ENCODE measurements at places on chromosomes 16 and 17.
A peak's percentile ranks its signal among the peaks of the same experiment; 100 is the strongest.

DNA sequence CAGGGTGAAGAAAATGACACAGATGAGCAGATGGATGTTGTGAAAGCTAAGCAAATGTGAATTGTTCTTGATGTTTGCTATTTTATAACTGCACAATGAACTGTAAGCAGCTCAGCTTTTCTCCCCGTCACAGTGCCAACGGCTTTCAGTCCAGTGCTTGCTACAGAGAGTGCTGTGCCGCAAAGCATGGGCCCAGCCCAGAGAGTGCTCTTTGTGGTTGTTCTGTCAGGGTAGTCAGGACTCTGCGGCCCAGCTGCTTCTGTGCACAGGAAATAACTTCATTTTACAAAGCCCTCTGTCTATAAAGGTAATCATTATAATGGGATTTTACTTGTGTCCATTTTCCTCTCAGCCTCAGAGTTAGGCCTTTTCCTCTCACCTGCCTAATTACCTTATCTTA is 39.1 kb downstream of the CDRT15 start:
- no peak for DNase-seq

DNA sequence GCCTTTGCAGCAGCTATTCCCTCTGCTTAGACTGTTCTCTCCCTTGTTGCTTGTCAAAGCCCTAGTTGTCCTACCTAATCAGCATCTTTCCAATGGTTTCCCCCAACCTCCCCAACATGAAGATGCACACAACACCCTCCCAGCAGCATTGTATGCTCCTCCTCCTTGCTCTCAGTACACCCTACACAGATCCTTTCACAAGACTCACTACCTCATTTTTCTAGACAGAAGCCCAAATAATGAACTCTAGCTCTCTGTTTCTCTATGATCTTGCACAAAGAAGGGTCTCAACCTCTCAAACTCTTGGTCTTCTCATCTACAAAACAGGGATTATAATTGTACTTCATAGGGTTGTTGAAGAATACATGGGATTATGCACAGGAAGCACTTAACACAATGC is 19.4 kb downstream of the PSME3IP1 start:
- no peak for DNase-seq

DNA sequence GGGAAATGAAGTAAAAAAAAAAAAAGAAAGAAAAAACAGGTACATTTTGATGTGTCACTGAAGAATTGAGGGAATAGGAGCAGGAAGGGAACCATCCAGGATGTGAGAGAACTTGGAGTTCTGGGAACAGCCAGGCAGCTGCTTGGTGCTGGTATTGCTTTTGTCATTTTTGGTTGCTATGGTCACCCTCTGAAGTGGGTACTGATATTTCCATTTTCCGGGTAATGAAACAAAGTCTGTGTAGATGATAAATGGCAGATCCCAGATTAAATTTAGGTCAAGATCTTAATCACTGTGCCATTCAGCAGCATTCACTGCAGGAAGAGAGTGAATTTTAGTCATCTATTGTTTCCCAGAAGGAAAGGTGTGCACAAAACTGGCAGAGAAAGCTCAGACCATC is 93.6 kb downstream of the ABCA8 start:
- no peak for DNase-seq

- DNase-seq = no peak
Observed at GRCh38 chr17:77186141-77186604, 45.4 kb downstream of the SEC14L1 start.

DNA sequence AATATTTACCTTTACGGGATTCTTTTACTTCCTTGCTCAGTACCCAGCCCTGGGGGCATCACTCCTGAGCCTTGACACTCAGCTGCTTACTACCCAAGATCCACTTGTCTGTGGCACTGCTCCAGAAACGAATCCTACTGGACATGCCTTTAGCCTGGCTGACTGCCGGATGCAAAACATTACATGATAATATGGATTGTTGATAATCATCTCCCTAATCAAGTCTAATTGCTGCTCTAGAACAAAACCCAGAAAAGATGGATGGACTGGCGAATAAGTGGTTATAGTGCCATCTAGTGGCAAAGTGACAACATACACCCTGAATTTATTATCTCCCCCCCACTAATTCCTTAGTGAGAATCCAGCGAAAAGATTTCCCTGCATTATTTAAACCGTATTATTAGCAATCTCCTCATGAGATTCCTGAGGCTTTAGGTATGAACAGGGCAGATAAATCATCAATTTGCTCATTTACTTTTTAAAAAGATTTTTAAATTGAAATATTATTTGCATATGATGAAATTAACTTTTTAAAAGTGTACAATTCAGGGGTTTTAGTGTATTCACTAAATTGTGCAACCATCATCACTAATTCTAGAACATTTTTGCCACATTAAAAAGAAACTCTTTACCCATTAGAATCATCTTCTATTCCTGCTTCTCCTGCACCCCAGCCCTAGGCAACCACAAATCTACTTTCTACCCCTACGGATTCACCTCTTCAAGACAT is 61.6 kb downstream of the RGS9 start:
- no peak for DNase-seq

GRCh38 chr17:62802561-62803205 is 5.4 kb downstream of the MARCHF10 start:
- DNase-seq = peak; percentile 61

- no peak for DNase-seq
Observed at GRCh38 chr16:3171181-3171854, 16.7 kb upstream of the OR1F1 start.

GRCh38 chr17:60862482-60862881 is 184.8 kb downstream of the BCAS3 start:
- DNase-seq = no peak

- DNase-seq = no peak
Observed at GRCh38 chr16:86578061-86578599, at the start of gene FOXL1. FOXL1 (plus strand) TSS chr16:86578549; CDS start chr16:86578724, 175 bp downstream.

GRCh38 chr16:49337814-49338350 is 35.7 kb upstream of the C16orf78 start:
- no peak for DNase-seq

DNA sequence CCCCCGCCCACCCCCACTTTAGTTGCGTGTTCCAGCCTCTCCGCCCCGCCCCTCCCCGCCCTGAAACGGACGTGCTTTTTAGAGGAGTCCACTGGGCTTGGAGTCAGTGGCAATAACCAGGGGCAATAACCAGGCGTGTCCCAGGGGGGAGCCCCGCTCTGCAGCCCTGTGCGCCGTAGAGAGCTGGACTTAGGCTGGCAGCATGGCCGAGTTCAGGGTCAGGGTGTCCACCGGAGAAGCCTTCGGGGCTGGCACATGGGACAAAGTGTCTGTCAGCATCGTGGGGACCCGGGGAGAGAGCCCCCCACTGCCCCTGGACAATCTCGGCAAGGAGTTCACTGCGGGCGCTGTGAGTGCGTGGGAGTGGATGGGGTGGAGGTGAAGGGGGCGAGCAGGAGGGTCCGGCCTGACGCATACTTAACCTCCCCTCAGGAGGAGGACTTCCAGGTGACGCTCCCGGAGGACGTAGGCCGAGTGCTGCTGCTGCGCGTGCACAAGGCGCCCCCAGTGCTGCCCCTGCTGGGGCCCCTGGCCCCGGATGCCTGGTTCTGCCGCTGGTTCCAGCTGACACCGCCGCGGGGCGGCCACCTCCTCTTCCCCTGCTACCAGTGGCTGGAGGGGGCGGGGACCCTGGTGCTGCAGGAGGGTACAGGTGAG is at the start of gene ALOX15B:
ALOX15B (plus strand) TSS at position 106 of the 657 bp plus-strand sequence; CDS start at position 203, 97 bp downstream.
- DNase-seq = no peak

DNA sequence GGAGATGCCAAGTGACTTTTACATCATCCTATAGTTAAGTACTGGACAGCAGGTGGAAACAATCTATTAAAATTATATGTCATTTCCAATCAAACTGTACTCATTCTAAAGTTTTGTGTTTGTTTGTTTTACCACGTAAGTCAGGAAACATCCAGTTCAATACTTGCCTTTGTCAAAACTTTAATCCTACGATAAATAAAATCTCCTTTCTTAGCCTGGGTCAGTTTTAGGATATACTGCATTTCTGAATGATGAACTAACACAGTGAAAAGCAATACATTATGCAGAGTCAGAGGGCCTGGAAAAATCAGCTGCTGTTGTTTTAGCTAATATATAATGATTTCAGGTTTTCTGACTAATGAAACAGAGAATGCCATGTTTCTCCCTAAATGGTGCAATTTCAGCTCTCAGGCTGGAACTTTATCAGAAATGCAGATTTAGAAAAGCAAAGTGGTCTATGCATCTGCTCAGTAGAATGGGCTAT is 756.4 kb downstream of the CDH11 start:
- DNase-seq = no peak

DNA sequence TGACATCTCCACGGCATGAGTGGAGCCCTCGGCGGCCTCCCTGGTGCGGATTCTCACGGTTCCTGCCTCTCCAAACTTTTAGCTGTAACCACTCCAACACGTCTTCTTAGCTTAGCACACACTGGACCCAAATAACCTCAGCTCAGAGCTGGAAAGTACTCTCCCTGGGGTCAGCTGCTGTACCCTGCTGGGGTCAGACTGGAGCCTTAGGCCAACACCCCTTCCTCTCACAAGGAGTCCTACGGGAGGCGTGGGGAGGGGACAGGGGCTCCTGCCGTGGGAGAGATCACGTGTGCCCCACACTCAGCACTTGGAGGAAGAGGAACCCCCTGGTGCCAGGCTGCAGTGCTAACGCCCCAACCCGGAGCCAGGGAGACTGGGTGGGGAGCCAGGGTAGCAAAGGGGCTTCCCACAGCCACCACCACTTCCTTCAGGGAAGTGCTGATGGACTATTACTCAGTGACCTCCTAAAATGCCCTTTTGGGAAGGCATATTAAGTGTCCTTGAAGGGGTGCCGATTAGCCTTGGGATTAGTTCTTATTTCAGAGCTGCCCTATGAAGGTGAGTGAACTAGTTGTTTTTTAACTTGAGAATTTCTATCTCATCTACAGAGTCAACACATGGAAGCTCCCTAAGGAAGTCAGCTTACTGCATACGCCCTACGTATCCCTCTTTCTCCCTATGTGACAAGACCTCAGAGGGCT is 124.0 kb downstream of the HIC1 start:
- no peak for DNase-seq

DNA sequence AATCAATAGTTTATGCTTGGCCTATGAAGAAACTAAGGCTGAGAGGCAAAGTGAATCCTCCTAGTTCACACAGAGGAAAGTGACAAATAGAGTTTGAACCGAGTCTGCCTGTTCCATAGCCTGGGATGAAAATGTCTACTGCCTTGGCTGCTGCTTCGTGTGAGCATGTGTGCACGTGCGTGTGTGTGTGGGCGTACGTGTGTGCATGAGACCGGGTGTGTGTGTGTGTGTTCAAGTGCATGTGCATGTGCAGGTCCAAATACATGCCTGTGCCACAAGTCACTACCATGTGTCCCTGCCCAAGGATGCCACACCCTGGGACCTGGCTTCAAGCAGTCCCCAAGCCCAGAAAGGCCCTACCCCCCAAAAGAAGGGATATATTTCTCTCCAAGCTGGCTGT is 13.6 kb downstream of the SEZ6 start:
- DNase-seq = no peak

GRCh38 chr17:9451934-9452333 is 123.7 kb downstream of the STX8 start:
- DNase-seq = no peak

DNA sequence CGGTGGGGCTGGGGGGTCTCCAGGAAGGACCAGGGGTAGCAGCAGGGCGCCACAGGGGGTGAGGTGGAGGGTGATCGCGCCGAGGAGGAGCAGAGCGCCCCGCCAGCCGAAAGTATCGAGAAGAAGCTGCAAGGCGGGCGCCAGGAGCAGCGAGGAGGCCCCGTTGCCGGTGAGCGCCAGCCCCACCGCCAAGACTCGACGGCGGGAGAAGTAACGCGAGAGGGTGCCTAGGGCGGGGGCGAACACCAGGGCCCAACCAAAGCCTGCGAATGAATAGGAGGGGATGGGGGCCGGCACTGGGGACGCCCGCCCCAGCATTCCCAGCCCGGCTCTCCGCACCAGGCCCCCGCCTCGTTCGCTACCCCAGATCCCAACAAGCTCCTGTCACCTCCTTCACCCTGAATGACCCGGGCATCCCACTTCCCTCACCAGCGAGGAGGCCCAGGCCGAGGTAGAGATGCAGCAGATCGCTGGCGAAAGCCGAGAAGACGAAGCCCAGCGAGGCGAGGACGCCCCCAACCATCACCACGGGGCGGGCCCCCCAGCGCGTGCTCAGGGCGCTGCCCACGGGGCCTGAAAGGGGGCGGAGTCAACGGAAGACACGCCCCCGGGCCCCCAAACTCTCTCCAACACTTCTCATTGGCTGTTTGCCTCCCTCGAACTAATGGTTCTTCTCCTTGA is 1.3 kb downstream of the SLC16A11 start:
- no peak for DNase-seq

GRCh38 chr17:41131979-41132378 is 8.0 kb upstream of the KRTAP4-12 start:
- peak; percentile 73 for DNase-seq

- DNase-seq = no peak
Observed at GRCh38 chr16:57616876-57617275, 11.6 kb upstream of the ADGRG1 start.

DNA sequence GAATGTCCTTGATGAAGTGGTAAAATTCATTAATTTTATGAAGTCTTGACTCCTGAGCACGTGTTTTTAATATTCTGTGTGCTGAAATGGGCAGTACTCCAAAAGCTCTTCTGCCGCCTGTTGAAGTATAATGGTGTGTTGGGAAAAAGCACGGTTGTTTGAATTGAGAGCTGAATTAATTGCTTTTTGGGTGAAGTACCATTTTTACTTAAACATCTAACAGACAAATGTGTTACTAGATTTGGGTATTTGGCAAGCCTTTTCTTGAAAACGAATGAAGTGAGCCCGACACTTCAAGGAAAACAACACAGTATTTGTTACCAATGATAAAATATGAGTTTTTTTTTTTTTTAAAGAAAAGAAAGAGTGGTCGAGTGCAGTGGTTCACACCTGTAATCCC is 22.5 kb downstream of the WWP2 start:
- no peak for DNase-seq

DNA sequence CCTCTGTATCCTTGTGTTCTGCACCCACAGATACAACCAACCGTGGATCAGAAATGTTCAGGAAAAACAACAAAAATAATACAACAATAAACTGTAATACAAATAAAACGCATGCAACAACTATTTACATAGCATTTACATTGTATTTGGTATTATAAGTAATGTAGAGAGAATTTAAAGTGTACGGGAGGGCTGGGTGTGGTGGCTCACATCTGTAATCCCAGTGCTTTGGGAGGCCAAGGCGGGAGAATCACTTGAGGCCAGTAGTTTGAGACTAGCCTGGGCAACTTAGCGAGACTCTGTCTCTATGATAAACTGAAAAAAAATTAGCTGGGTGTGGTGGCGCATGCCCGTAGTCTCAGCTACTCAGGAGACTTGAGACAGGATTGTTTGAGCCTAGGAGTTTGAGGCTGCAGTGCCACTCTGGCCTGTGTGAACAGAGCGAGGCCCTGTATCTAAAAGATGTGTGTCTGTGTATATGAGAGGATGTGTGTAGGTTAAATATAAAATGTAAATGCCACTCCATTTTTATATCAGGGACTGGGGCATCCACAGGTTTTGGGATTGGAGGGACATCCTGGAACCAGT is 13.3 kb downstream of the SEC14L1 start:
- DNase-seq = peak; percentile 26

DNA sequence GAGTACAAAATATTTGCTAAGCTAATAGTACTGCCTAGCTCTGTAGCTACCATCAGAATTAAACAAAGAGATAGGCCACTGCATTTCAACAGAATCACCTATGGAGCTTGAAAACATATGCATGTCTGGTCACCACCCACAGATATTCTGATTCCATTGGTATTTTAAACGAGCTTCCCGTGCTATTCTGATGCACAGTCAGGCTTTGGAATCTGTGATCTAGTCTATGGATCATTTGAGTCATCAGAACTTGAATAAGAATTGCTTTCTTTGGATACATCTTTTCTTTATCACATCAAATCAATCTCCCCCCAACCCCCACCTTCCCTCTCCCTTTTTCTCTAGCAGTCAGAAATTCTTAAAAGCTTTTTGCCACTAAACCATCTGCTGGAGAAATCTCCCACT is 124.7 kb downstream of the NPIPB5 start:
- no peak for DNase-seq
